ENCODE measurements at places on chromosomes 4 and X.

- no peak for DNase-seq
Measured at GRCh38 chrX:44992775-44993174, 119.8 kb downstream of the KDM6A start.

- DNase-seq, result no peak
Measured at GRCh38 chrX:10753116-10753515, 132.7 kb upstream of the MID1 start.

DNA sequence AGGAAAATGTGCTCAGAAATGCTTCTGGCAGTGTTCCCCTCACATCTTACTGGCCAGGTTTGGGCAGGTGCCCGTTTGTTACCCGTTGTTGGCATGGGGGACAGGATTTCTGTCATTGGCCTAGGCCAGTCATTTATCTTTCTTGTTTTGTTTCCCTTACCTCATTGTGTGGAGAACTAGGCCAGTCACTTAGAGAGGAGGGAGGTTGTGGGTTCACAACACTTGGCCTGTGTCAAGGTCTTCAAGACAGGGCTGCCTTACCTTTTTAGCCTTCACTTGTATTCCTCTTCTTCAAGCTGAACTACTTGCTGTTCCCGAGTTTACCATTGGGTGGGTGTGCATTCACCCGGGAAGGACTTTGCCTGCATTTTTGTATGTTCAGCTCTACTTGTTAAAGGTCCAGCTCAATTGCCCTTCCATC is 17.7 kb downstream of the SNX25 start:
- DNase-seq, result no peak

DNA sequence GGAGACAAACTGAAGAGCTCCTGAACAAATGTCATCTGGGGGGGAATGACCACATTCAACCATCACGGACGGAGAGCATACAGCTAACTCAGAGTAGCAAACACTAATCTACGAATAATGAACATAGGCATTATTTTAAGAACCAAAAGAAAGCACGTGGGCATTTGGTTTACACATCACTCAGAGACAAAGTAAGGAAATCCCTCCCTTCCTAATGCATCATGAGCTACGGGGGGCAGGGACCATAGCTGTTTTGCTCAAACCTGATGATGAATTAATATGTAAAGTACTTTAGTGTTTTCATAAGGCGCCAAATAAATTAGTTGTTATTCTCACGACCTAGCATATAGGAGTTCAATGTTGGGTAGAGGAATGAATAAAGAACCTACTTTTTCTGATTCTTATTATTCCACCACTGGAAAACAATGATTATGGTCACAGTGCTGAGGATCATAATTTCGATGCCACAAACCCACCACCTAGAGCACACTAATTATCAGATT is 11.7 kb upstream of the TMEM156 start:
- DNase-seq, result peak; percentile 16

DNA sequence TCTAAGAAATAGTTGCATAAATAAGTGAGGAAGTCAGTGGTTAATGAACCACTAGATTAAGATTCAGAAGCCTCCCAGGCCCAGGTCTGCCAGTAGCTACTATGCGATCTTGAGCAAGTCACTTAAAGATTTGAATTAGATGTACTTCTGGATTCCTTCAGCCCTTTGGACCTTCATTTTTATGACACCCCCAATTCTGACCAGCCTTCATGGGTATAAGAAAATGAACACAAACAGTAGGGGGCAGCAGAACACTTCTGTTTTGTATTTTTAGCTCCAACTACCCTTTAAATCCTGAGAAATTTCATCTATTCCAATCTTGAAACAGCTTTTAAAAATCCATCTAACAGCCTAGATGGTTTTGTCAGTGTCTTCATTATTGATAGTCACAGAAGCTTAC is 19.0 kb downstream of the TMEM47 start:
- no peak for DNase-seq

- DNase-seq, result no peak
Measured at GRCh38 chrX:9597361-9598035, 132.6 kb downstream of the TBL1X start.

DNA sequence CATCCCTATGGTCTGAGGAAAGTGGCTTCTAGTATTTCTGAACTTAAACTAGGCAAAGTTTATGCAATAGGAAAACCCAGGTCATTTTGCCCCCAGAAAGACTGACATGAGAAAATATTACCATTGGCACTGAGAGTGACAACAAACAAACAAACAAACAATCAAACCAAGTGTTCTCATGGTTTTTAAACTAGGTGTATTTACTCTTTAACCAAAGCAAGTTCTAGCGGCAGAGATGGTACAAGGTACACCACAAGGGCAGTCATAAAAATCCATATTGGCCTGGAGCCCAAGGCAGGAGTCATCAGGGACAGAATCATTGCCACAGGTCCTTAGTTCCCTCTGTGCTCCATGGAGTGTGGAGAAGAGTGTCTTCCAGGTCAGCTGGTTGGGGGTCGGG is 26.0 kb upstream of the ENPEP start:
- no peak for DNase-seq

- no peak for DNase-seq
Measured at GRCh38 chrX:153379971-153380581, 21.1 kb downstream of the PNMA6E start.

GRCh38 chr4:121792966-121793365 is 8.2 kb upstream of the EXOSC9 start:
- DNase-seq, result no peak

DNA sequence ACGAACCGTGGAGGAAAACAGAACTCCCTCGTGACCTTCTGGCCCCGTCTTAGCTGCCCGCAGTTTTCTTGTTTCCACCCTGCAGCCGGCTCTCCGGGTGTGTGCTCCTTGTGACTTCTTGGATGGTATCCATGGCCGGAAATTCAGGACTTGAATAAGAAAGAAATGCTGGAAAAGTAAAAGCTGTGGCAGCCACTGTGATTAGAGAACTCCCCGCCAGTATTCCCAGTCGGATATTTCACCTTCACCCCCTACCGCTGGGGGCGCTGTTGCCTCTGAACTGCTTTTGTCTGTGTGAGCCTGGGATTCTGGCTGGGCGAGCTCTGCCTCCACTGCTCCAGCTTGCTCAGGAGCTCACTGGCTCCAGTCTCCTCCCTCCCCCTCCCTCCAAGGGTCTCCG is 41.5 kb upstream of the CYP4V2 start:
- DNase-seq, result no peak

- DNase-seq, result no peak
Measured at GRCh38 chr4:38071801-38072431, 111.7 kb downstream of the PTTG2 start.

DNA sequence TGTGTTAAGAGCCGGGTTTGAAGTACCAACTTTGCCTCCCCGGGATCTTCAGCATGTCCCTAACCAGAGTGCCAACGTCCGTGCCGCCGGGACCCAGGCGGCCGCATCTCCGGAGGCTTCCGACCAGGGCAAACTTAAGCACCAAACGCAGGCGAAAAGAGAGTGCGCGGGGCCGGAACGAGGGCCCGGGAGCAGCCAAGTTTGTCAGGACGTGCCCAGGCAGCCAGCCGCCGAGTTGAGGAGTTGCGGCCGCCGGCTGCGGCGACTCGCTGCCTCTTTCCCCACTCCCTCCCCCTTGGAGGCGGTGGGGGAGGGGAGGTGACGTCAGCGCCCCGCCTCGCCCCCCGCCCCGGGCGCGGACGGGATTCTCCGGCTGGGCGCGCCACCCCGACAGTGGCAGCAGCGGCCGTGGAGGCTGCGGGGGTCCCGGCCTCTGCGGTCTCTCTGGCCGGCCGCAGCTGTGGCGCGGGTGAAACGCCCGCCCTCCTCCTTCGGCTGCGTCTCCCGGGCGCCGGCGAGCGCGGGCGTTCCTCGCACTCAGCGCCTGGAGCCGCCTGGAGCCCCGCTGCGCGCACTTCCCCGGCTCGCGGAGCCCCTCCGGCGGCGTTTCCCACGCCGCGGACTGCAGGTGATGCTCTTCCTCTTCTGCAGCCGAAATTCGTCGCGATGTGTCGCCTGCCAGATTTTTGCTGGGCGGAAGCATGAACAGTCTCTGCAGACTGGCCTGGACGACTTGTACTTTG is 2.9 kb upstream of the FAT1 start:
- DNase-seq, result no peak

GRCh38 chrX:33211356-33212260 is at the start of gene DMD:
Gene DMD (minus strand): TSS chrX:33211549. CDS start chrX:33211312, 237 bp downstream.
- no peak for DNase-seq

DNA sequence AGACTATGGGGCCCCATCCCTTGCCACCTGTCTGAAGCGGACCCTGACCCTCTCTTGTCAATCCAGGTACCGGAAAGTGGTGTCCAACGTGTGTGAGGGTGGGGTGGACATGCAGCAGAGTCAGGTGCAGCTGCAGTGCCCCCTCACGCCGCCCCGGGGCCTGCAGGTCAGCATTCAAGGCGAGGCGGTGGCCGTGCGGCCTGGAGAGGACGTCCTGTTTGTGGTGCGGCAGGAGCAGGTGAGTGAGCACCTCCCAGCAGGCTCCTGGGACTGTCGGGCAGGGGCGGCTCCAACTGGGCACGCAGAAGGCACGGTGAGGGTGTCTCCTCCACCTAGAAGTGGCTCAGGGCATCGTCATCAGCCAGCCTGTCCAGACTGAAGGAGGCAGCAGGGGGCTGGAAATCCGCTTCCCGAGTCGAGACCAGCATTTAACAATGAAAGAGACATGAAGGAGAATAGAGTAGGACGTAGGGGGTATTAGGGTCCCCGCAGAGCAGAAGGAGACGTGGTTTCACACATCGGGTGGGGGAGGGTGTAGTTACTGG is 221.6 kb downstream of the AFAP1 start:
- DNase-seq, result no peak

GRCh38 chr4:10671366-10671765 is 13.2 kb downstream of the CLNK start:
- no peak for DNase-seq

- no peak for DNase-seq
Measured at GRCh38 chr4:39133623-39134022, 48.7 kb upstream of the WDR19 start.

- no peak for DNase-seq
Measured at GRCh38 chr4:128310266-128310697, 22.7 kb upstream of the PGRMC2 start.

GRCh38 chr4:7187168-7187535 is 5.2 kb upstream of the SORCS2 start:
- no peak for DNase-seq

DNA sequence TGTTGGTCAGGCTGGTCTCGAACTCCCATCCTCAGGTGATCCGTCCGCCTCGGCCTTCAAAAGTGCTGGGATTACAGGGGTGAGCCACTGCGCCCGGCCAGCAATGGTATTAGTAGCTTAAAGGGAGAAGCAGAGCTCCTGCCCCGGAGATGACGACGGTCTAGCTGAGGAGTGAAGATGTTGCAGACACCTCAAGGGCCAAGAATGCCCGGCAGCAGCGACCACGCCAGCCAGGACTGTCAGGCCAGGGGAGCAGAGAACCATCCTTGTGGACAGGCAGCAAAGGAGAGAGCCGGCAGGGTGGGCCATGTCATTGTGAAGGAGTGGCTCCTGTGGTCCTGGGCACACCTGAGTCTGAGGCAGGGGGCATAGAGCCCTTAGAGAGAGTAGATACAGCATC is 210.1 kb upstream of the BCOR start:
- no peak for DNase-seq

GRCh38 chr4:130985371-130985770 is 1889.4 kb downstream of the C4orf33 start:
- DNase-seq, result no peak

- DNase-seq, result no peak
Measured at GRCh38 chr4:84493092-84493850, 5.8 kb downstream of the NKX6-1 start.

- no peak for DNase-seq
Measured at GRCh38 chr4:23384741-23385140, 505.1 kb downstream of the PPARGC1A start.

DNA sequence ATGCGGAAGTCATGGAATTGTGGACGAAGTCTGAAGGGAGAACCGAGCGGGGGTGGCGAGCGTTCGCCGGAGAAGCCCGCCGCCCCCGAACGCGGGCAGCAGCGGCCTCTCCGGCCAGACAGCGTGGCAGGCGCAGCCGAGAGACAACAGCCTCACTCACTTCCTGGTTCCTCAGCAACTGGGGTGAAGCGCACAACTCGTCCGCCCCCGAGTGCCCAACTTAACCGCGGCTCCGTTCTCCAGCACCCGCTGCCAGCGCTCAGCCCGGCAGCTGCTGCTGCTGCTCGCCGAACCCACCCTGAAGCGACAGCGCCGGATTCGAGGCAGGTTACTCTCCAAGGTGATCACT is 68.0 kb downstream of the NOCT start:
- DNase-seq, result peak; percentile 63

GRCh38 chr4:126790633-126791032 is 842.1 kb upstream of the INTU start:
- no peak for DNase-seq

- no peak for DNase-seq
Measured at GRCh38 chr4:155543126-155543765, 123.4 kb upstream of the GUCY1A1 start.

DNA sequence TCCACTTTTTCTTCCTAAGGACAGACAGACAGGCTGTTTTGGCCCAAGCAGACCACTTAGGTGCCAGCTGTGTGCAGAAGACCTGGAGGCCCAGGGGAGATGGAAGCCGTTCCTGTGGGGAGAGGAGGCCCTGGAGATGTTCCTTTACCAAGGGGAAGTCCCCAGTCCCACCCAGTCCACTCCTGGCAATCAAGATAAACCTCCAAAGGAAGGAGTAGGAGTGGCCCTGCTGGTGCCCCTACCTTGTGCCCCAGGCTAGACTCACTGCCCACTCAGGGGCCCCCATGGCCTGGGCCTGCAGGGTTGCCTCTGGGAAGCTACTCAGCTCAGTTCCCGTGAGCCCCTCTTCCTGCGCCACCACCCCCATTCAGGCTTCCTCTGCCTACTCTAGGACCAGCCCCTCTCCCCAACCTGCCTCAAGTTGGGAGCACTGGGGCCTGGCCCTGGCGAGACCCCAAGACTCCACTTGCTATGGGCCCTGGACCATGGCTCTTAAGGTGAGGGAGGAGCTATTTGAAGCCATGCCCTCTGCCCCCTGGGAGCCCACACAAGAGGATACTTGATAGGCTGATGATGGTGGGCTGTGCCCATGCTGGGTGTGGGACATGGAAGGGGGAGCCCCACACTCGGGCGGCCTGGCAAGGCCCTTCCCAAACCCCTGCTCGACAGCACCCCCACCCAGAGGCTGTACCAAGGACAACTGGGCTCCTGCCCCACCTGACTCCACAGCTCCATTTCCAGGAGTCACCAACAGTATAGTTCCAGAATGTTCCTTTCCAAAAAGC is 24.8 kb upstream of the RNF4 start:
- DNase-seq, result no peak

GRCh38 chr4:14831416-14831815 is 170.9 kb upstream of the CPEB2 start:
- DNase-seq, result no peak

GRCh38 chr4:1451752-1452122 is 45.5 kb upstream of the NKX1-1 start:
- DNase-seq, result no peak

DNA sequence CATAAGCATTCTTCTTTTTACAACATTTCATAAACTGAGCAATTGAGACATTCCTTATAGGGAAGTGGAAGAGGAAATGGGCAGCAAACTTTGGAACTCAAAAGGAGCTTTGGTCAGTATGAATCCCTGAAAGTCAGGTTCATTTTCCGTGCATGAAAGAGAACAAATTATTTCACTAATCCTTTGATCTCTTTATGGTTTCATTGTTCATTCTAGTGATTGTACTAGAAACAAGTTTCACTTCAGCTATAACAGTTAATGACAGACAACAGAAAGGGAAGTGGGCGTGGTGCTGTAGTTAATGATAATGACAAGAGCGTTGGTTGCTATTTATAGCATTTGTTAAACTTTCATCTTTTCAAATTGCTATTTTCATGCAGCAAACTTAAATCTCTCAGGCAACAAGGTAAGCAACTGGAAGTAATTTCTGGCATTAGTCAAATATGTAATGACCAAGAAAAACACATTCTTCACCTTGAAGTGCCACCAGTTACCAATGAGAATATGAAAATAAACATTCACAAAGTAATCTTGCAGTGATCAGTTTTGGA is 98.4 kb downstream of the AREG start:
- DNase-seq, result no peak
